ENCODE measurements at places on chromosomes 2 and 18.

DNA sequence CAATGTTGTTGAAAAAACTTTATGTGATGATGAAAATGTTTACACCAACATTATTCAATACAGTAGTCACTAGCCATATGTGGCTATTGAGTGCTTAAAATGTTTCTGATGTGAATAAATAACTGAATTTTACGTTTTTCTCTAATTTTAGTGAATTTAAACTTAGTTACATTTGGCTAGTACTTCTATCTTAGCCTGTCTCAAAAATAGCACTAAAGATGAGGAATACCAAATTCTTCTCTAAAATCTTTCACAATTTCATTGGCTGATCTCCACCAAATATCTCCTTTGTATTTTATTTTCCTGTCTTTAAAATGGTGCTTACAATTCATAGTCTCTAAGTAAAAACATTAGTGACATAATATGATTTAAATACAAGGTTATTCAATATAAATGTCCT, 83.7 kb upstream of the RND3 start:
- DNase-seq: no peak

GRCh38 chr2:88263861-88264260, 93.7 kb downstream of the THNSL2 start:
- no peak for DNase-seq

DNA sequence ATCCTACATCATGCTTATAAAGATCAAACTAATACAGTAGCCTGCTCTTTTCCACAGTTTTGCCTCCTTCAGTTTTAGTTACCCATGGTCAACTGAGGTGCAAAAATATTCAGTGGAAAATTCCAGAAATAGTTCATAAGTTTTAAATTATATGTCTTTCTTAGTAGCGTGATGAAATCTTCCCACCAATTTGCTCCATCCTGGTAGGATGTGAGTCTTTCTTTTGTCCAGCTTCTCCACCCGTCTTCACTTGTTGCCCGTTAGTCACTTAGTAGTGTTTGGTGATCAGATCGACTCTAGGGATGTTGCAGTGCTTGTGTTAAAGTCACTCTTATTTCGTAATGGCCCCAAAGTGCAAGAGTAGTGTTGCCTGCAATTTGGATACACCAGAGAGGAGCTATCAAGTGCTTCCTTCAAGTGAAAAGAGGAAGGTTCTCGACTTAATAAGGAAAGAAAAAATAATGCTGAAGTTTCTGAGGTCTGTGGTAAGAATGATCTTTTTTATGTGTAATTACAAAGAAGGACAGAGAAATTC, 57.0 kb downstream of the CEP192 start:
- DNase-seq: no peak

DNA sequence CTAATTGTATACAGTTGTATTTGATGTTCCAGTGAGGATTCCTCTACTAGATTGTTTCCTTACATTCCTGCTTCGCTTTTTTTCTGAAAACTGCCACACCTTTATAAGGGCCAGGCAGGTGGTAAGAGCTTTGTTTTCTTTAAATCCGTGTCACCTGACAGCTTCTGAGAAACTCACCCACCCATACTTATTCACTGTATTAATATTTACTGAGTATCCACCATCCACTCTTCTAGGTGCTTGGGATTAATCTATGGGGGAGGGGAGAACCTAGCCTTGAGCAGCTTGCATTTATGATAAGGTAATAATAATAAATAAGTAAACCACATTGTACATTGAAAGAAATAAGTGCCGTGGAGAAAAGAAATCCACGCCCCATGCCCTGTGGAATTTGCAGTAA, 174.7 kb upstream of the AGAP1 start:
- DNase-seq: no peak

DNA sequence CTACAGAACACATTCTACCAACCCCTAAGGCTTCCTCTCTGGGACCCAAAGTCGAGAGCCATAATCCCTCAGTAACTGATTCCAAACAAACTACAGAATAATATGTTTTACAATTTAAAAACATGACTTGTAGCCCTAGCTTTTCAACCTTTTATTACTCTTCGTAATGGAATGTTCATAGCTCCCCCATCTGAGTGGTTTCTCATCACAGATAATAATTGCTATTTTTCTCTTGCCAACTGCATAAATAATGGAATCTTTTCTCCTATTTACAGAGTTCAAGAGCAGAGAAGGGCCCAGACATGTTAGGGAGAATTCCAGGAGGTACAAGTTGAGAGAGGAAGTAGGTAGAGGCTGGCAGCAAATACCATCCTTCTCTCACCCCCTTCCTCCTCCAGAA, 59.9 kb upstream of the CERS6 start:
- DNase-seq: no peak

- no peak for DNase-seq
These were observed 14.0 kb downstream of the PRELID3A start for GRCh38 chr18:12421732-12422131.

DNA sequence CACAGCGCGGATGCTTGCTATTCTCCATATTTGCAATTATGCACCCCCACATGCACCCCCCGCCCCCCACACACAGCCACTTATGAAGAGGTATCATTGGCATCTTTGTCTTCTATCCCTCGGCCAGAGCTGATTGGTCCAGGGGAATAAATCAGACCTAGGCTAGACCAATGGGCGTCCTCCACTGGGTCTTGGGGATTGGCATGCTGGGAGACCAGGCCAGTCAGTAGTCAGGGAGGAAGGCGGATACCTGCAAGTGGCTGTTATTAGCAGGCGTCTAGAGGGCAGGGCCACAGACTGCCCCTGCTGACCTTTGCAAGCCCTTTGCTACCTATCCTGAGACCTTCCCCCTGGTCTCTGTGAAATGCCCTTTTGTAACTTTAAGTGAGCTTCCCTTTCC, 30.0 kb downstream of the ATOH8 start:
- DNase-seq: no peak

DNA sequence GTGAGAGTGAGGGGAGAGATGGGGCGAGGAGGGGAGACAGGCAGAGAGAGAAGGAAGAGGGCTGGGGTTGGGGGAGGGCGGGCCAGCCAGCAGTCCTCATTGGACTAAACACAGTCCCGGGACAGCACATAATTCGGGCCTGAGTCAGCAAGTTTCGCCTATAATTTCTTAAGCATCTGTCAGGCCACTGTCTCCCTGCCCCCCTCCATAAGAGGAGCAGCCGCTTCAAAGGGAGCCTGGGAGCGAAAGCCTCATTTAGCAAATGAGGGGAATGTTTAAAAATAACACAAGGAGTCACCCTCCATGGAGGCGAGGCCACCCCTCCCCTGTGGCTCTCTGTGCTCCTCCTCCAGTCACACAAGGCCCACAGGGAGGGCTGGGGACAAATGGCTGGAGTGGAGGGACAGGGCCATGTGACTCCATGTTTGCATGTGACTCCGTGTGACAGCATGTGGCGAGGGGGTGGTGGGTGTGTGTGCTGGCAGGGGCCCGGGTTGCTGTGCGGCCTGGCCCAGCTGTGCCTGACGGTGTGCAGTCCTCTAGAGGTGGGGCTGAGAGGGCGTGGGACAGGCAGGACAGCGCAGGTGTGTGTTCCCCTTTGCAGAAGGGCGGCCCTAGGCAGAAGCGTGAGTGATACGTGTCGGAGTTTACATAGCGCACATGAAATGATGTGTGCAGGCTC, 162.4 kb downstream of the CELF4 start:
- DNase-seq: no peak

DNA sequence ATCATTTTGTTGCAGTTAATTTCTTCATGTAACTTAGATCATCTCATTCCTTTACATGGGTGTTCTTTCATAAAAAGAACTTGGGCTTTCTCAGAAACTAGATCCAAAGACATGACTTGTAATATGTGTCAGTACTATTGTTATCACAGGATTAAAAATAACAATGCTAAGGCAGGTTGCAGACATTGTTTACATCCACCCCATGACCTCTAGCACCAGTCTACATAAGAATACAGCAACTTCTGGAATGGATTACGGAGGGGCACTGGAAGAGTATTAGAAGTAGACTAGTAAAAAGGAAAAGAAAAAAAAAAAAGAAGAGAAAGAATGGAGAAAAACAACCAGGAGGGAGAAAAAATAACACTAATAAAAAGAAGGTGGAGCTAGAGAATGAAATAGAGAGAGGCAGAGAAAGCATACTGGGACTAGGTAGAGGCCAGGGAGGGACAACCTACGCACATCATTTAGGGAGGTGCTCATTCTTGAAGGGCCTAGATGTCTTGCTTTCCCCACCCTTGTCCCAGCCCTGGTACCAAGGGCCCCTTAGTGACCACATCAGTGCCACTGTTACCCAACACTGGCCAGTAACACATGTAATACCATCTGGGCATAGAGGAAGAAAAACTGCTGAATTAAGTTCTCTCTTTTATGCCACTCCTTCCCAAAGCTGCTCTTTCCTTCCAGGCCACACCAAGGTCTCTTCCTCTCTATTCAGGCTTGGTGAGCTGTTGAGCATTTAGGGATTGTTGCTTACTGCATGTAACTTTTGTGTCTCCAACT, 70.6 kb upstream of the KLF7 start:
- DNase-seq: no peak

DNA sequence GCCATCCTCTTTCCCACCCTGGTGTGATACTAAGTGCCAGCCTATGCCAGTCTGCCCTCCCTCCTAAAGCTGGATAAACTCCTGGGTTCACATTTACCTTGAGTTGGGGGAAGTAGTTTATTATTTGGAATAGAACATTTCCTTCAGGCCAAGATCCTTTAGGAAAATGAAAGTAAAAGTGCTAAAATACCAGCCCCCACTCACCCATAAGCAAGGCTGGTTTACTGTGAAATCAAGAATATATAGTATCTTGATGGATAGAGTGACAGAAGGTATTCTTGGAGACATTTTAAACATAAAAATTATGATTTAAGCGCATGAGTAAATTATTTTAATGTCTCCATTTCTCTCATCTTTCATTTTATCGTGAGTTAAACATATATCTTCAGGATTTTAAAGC, 27.1 kb downstream of the ZNF532 start:
- DNase-seq: no peak

DNA sequence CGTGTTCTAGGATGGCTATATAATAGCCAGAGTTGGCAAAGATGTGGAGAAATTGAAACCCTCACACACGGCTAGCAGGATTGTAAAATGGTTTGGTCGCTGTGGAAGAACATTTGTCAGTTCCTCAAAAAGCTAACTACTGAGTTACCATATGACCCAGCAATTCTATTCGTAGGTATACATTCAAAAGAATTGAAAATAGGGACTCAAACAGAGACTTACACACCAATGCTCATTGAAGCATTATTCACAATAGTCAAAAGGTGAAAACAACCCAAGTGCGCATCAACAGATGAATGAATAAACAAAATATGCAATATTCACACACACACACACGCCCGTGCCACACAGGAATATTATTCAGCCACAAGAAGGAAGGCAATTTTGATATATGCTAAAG, 98.7 kb downstream of the PLA2R1 start:
- no peak for DNase-seq

- DNase-seq: no peak
These were observed 77.7 kb downstream of the GULP1 start for GRCh38 chr2:188369365-188369764.

DNA sequence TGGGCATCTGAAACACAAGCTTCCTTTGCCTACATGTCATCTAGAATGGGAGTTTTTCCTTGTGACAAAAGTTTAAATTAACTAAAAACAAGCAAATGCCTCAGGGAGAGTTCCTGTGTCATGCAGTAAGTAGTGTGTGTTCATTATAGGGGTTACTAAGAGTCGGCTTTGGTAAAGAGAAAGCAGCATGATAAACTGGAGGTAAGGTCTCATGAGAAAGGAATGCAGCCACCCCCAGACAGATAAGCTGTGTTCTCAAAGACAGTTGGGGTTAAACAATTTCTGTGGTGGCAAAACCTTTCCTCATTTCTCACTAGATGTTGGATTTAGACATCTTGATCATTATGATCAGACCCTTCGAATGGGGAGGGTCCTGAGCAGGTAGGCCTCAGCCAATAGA, 129.7 kb downstream of the MAP4K4 start:
- no peak for DNase-seq

- DNase-seq: no peak
These were observed 29.4 kb upstream of the RTTN start for GRCh38 chr18:70234667-70235459.

DNA sequence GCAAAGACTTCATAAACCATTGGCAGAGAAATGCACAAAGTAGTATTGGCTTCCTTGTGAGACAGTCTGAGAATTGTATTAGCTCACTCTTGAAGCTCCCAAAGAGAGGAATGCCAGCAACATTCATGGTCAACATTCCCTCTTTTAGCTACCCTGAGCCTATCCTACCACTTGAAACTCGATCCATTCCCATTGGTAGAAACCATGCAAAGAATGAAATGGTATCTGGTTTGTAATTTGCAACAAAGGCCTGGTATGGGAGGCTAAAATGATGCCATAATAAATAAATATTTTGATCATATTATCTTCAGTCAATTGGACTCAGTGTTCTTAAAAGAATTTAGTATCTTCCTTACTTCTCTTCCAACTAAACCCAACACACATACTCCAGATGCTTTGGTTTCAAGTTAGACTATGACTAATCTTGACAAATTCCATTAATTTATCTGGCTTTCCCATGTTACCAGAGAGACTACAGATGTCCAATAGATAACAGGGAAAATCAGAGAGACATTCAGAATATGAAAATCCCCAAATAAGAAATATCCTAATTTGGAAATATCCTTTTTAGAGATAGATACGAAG, 102.9 kb downstream of the DHRS9 start:
- DNase-seq: no peak

Data from activated CD8-positive, alpha-beta memory T cell treated with anti-CD3 and anti-CD28 coated beads, Interleukin-2, amount 50 U/mL, for 4 hours (primary cell).